CD4-positive, alpha-beta T cell treated with Interleukin-15 for 4 hours (primary cell): ENCODE measurements at places on chromosomes 2 and 18.

DNA sequence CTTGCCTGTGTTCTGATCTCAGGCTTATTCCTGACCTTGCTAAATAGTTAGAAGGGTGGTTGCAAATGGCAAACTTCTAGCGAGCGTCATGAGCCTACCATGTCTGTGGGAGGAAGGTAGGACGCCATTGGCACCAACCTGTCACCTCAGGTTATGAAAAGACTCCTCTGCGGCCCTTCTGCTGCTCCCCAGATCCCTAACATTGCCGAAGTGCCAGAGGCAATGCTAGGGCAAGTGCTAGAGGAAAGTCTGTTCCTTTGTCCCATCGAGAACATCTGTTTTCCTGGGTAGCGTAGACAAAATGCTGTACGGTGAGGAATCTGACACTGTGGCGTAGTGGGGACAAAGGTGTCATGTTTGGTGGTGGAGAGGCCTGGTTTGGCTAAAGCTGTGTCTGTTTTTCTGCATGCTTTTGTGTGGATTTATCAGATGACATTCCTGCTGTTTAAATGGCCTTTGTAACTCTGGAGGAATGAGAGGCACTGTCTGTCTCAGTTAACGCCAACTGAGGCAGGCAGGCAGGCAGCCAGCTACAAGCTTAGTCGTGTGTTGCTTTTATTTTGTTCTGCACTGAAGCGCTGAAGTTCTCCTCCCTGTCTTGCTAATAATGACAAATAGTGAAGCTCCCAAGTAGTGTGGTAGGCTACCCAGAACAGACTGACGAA, 94.1 kb downstream of the PRPF40A start:
- no peak for DNase-seq

DNA sequence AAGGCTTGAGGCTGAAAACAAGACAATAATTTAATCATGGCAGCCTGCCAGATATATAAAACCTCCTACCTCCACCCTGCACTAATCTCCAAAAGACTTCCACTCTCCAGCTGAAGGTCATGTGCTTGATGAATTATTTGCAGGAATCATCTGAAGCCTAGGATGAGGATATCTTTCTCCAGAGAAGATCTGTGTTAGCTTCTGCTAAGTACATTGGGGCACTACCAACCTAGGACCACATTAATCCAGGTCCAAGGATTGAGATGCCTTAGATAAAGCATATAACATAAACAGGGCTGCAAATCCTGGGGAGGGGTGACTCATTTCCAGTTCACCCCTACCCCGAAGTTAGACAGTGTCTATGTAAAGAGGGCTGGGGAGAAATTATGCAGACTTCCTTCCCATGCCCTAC, 80.5 kb upstream of the FRZB start:
- DNase-seq = no peak

GRCh38 chr18:46555724-46556123, 101.3 kb downstream of the LOXHD1 start:
- no peak for DNase-seq

- DNase-seq = no peak
These were observed 16.5 kb downstream of the PTPN2 start for GRCh38 chr18:12867441-12868123.

- DNase-seq = no peak
These were observed 32.3 kb downstream of the EML6 start for GRCh38 chr2:54755641-54756326.

GRCh38 chr2:468648-469336, 180.9 kb upstream of the ALKAL2 start:
- no peak for DNase-seq

DNA sequence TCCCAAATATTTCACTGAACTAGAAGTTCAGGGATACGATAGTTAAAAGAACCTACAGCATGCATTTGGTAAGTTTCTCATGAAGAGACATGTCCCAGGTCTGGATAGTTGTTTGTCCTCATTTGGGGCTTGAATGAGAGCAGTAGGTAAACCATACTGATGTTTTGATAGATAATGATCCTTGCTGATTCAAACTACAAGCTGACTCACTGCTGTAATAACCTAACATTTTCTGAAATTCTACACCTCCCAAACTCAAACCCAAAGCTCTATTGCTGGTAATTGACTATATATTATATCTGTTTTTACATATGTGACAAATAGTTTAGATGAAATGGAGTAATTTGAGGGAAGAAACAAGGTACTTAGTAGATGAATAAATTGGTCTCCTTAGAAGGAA, 154.1 kb upstream of the BOD1L2 start:
- no peak for DNase-seq

- DNase-seq = no peak
These were observed 79.1 kb downstream of the INHBB start for GRCh38 chr2:120425014-120425413.

GRCh38 chr18:5395860-5396448, 100.4 kb upstream of the ZBTB14 start:
- DNase-seq = peak; percentile 7

DNA sequence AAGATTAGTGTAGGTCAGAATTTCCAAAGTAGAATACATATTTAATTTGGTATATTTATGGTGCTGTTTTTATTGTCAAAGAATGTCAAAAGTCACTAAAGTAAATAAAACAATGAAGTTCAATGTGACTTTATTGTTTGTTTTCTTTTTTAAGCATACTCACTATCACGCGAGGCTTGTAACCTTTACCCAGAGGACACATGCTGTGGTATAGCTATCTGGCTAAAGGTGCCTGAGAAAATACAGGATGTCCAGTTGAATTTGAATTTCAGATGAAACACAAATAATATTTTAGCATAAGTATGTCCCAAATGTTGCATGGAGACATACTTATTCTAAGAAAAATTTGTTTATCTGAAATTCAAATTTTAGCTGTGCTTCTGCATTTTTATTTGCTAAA, 103.3 kb upstream of the KLF7 start:
- DNase-seq = no peak

DNA sequence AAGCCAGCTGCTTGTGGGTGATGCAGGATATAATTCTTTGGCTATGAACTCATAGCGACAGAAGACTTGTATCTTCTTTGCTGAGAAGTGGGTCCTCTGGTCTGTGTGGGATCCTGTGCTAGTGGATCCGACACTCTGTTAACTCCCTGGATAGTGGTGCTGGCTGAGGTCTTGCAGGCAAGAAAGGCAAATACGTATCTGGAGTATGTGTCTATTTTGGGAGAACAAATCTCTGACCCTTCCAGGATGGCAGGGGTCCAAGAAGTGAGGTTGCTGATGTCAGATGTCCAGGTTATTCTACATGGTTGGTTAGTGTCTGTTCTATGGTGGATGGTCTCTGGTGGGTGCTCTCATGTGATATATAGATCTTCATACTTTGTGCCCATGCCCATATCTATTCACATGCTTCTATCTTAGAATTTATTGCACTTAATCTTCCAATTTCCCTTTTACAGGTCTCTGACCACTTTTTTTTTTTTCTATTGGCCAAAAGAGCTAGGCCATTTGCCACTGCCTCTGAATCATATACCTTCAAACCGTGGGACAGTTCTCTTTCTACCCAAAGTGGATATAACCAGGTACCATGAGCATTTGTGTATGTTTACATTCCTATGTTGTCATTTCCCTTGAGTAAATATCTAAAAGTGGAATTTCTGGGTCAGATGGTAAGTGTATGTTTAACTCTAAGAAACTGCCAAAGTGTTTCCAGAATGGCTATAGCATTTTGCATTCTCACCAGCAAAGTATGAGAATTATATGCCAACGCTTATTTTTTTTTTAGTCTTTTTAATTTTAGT, 45.1 kb upstream of the RBMS1 start:
- DNase-seq = no peak

- no peak for DNase-seq
These were observed 309.7 kb downstream of the XIRP2 start for GRCh38 chr2:167198009-167198408.

DNA sequence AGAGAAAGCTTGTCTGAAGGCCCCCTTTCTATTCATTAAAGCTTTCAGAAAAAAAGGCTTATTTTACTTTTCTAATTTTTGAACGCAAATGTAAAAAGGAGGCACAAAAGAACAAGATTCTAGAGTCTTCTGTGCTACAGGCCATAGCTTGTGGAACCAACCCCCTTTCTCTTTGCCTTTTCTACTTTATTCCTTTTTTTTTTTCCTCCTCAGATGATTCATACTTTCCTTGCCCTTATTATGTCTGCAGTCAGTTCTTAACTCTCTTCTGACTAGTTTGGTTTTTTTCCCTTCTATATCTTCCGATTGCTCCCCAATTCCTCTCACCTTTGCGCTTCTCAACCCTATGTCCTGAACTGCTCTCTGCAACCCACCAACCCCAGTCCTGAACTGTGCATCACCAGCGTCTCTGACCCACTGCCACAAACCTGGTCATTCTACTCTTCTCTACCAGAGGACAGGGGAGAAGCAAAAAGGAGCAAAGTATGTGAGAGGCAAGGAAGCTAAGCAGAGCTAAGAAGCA, 56.9 kb upstream of the WIPF1 start:
- DNase-seq = no peak

DNA sequence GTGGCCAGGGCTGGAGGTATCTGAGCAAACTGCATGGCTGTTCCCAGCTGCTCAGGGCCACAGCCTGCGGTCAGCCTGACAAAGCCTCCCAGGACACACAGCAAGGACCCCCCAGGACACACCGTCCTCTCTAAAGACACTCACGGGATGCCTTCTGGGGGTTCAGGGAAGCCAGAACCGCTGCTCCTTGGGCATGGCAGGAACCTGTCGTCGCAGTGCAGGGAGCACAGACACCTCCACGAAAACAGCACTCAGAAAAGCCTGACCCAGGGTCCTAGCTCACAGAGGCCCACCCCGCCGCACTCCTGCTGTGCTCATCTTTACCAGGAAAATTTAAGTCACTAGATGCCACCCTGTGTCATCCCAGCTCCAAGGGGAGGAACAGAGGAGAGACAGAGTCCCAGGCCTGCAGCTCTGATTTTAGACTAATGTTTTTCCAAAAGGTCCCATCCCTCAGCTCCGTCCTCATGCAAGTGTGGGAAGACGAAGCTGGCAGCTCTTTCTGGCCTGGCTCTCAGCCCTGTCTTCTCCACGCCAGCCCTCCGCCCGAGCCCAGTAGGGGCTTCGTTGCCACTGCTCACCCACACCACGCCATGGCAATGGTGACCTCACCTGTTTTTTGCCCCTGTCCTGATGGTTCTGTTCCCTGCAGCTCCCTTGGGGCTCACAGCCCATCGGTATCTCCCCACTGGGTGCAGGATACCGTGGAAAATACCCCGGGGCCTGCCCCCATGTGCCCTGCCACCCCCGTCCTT, 23.9 kb upstream of the SLC66A3 start:
- no peak for DNase-seq

- DNase-seq = peak; percentile 56
These were observed at the start of gene MBP for GRCh38 chr18:77132369-77133050. TSS of gene MBP (minus strand) at chr18:77132783. CDS start at chr18:77105261, 27,522 bp downstream.

DNA sequence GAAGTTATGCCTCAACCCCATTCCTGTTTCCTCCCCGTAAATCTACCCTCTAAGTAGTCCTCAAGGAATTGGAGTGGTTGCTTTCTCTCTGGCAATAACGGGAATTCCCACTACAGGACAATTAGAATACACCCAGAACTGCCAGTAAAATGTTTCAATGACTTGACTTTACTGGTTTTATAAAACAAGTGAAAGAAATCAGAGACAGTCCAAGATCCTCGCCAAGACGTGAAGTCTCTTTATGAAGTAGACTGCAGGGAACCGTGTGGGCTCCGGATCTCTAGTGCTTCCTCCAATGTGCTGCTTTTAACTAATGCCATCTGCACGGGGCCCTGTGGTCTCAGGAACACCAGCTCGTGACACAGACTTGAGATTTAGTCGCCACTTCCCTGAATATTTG, 101.4 kb downstream of the CPO start:
- DNase-seq = no peak

DNA sequence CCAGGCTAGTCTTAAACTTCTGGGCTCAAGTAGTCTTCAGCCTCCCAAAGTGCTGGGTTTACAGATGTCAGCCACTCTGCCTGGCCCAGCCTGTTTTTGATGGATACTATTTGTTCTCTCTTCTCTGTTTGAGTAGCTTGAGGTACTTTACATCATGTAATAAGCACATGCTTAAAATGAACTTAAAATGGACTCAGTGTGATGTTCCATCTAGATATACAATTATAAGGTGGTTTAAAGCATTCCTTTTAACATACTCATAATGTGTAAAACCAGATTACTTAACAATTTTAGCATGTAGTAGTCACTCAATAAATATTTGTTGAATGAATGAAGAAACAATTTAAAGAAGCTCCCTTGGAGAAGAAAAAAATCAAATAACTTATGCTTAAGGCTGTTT, 9.6 kb downstream of the PTPRM start:
- DNase-seq = no peak

GRCh38 chr2:40540026-40540425, 88.1 kb upstream of the SLC8A1 start:
- no peak for DNase-seq

- DNase-seq = no peak
These were observed 1089.3 kb downstream of the SUCLG1 start for GRCh38 chr2:83369601-83370418.

GRCh38 chr2:118639371-118639770, 208.1 kb downstream of the EN1 start:
- DNase-seq = no peak

DNA sequence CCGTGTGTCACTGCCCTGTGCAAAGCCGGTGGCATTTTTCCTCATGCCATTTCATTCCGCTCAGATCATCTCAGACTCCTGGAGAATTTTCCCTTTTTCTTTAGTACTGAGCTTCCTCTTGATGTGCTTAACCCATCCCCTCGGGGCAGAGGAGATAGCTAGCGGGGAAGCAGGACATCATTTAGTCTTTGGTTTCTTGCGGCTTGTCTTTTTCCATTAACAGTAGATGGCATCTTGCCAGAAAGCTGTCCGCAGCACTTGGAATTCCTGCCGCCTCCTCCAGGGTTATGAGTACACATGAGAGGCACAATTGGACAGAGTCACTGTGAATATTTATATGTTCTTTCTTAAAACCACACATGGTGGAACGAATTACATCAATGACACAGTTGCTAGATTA, 226.6 kb downstream of the ALPK2 start:
- DNase-seq = no peak

- DNase-seq = no peak
These were observed 616.8 kb upstream of the VRK2 start for GRCh38 chr2:57429831-57430230.

DNA sequence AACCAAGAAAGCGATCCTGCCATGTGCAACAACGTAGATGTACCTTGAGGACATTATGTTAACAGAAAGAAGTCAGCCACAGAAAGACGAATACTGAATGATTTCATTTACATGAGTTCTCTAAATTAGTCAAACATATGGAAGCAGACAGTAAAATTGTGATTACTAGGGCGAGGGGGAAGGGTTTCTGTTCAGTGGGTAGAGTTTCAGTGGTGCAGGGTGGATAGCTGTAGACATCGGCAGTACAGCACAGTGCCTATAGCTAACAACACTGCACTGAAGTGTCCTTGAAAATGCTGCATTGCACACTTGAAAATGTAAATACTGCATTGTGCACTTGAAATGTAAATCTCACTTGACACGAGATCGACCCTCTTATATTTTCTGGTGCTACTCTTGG, 275.3 kb downstream of the GALR1 start:
- DNase-seq = no peak

GRCh38 chr2:182101263-182101662, 115.6 kb downstream of the PPP1R1C start:
- DNase-seq = no peak

GRCh38 chr2:197137826-197138477, 172.6 kb downstream of the ANKRD44 start:
- no peak for DNase-seq
